ENCODE measurements at places on chromosomes 11 and 22.

- no peak for DNase-seq
Measured at GRCh38 chr22:44191036-44191454, 10.3 kb downstream of the PARVG start.

DNA sequence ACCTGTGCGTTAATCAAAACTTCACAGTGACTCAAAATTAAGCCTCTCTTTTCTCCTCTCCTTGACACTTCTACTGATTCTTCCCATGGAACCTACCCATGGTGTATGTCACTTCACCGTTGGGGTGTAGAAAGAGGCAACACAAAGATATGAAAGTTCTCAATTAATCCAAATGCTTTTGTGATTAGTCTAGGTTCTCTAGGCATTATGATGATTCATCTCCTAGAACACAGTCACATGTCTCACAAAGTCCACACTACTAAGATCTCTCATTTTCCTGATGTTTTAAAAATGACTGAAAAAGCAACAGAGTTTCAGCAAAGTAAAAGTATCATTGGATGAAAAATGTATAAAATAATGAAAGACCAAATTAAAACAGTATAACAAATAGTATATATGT, 13.7 kb upstream of the SCGB2A2 start:
- no peak for DNase-seq

DNA sequence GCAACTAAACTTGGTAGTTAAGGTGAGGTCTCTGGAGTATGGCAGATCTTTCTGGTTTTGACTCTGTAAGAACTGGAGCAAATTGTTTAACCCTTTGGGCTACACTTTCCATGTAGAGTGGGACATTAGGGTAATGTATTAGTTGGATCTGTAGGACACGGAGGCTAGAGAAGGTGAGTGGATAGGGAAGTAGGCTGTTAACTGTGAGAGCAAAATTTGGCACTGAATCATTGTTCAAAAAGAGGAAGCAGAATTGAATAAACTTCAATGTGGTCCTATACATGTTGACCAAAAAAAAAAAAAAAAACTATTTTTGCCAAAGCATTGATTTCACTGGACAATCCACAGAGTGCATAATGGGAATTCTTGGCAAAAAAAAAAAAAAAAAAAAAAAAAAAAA, 370.2 kb upstream of the CHORDC1 start:
- DNase-seq: no peak

DNA sequence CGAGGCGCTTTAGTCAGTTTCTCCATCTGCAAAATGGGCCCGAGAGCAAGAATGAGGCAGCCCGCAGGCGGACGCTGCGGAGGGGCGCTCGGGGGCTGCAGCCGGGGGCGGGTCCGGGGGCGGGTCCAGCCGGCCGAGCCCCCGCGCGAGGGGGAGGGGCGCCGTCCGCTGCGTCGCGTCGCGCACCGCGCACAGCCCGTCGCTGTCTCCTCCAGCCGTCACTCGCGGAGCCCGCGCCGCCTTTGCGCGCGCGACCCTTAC, 282 bp downstream of the PC start:
- no peak for DNase-seq

DNA sequence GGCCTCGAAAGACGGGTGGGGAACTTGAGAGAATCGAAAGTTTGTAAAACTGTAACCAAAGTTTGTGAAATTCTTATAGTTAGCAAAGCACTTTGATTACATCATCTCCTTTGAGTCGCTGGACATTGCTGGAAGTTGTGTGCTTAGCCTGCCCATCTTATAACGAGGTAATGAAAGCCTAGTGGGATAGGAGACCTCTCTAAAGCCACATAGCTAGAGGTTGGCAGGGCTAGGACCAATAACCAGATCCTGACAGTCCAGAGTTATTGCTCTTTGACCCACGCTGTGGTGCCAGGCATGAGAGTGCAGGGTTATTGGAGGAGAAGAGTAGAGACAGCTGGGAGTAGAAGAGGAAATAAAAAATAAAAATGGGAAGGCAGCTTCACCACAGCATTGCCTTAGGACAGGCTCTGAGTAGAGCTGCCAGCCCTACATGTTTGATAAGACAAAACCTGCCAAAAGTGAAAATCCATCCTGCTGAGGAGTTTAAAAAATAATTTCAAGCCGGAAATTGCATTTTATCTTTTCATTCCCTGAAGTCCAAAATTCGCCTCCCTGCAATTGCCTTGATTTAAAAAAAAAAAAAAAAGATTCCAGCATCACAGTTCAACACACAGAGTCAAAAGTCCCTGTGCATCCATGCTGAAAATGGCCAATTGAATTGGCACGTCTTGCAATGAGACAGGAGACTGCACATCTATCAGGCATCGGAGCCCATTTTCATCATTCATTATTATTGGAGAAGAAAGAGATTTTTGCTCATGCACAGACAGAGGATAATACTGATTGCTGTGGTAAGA, 225.5 kb upstream of the POU2AF2 start:
- DNase-seq: no peak

DNA sequence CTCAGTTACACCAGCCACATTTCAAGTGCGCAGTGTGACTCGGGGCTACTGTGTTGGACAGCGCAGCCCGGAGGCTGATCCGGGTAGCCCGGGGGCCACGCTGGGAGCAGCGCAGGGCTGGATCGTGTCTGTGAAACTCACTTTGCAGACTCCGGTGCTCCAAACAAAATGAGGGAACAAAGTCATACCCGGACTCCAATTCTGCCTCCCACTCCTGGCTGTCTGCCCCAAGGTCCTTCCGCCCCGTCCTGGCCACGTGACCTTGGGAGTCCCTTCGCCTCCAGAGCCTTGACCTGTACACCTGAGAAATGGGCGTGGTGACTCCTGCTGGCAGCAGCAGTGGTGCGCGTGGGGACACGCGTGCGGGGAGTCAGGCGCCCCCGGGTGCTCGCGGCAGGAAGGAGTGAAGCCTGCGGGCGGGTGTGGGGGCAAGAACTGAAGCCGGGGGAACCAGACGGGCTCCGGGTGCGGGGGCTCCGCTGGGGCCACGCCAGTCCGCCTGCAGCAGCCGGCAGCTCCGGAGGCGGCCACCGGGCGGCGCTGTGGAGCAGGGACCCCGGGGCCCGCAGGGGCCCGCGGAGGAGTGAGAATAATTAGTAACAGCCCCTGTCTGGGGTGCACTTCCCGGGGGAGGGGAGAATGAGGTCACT, 42.4 kb downstream of the KCNJ4 start:
- DNase-seq: no peak

DNA sequence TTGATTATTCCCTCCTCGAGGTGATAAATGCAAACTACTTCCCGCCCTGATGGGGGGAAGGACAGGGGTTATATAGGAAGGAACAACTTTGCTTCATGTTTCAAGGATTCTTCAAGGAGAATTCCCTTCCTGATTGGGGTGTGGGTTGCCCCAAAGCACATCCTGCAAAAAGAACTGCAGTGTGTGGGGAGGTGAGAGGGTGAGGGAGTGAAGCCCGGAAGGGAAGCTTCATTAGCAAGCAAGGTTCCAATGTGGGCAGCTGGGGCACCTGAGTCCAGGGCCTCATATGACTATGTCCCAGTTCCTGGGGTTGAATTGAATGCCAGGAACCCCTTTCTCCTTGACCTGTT, 326.0 kb downstream of the MN1 start:
- DNase-seq: no peak

DNA sequence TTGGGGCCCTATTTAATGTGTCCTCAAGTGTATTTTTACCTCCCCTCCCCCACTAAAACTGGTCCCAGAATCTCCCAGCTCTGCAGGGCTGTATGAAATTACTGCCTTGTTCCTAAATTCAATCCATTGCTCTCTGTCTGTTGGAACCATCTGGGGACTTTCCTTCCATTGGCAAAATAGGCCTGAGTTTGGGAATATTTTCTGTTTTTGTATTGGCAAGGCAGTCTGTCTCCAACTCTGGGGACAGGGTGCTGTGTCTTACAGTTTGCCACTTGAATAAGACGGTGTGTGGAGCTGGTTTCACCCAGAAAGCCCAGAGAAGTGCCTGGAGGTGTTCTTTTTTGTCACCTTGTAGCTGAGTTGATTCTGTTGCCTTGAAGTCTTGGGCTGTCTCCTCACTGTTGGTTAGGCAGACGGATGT, 1.3 kb downstream of the PACS1 start:
- DNase-seq: no peak

DNA sequence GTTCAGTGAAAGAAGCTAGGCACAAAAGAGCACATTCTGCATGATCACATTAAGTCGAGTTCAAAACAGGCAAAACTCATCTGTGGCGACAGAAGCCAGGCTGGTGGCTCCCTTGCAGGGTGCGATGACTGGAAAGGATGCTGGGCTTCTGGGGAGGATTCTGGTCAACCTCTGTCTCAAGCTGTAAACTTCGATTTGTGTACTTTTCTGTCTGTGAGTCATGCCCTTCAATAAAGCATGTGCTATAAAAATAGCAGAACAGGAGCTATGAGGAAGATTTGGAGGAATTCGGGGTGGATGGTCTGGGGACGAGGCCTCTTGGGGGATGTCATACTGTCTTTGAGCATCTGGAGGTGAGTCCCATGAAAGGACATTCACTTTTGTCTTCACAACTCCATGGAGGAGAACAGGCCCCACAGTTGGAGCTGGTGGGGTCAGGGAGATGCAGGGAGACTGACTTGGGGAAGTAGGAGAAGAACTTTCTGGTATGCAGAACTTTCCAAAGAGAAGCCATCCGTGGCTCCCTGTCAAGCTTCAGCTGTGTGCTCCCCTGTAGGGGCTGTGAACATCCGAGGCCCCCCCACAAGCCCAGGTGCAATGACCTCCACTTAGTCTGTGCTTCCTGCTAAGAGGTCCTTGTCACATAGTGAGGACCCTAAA, 77.8 kb upstream of the LINC01488 start:
- DNase-seq: no peak

GRCh38 chr11:130031945-130032344, 29.3 kb upstream of the PRDM10 start:
- no peak for DNase-seq

DNA sequence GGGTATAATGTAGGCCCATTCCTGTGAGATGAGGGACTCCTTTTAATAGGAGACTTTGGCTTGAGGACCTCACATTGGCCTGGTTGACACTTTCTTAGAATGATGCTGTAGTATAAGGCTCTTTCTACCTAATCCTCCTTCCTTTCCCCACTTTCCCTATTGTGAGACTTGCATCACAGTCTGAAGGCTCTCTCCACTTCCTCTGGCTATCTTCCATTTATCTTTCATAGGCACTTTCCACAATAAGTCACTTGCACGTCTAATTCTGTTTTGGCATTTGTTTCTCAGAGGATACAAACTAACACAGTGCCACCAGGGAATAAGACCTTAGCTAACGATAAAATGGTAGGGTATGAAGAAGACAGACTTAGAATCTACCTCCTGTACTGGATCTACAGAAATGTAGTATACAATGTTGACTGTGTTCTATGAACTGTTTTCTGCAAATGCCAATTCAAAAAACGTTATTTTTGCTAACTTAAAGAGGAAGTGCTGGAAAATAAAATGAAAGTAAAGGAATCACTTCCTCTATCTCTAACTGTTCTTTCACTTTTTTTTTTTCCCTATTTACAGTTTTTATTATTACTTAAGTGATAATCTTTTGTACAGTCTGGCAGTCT, 17.9 kb upstream of the PDE3B start:
- DNase-seq: no peak

DNA sequence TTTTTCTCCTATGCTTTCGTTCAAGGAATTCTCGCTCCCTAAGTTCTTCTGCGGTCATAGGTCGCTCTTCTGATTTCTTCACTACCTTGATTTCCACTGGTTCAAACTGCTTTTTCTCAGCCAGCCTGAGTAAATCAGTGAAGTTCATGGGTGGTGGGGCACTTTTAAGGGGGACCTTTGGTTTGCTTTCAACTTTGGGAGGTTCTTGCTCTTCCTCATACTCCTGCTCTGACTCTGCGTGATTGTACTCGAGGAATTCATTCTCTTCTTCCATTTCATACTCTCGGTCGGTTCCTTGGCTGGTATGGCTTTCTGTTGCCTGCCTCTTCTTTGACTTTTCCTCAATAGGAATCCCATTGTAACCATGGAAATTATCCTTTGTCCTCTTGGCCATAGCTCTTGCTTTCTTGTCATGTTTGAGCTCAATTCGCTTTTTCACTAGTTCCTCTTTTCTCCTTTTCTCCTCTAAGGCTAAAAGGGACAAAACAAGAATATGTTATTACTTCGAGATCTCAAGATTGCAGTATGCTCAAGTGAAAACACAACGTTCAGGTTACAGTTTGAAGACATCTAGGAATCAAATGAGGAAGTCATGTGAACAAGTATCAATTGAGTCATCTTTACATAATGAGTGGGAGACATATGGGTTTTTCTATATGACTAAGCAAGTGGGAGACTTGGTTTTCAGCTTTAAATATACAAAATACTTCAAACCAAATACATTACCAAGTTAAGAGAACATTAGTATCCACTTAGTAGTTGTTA, 16.2 kb downstream of the MISFA start:
- DNase-seq: no peak

- no peak for DNase-seq
Measured at GRCh38 chr11:10454878-10455631, at the start of gene AMPD3. TSS of gene AMPD3 (plus strand) at chr11:10455264. CDS start at chr11:10461520, 6,256 bp downstream.

DNA sequence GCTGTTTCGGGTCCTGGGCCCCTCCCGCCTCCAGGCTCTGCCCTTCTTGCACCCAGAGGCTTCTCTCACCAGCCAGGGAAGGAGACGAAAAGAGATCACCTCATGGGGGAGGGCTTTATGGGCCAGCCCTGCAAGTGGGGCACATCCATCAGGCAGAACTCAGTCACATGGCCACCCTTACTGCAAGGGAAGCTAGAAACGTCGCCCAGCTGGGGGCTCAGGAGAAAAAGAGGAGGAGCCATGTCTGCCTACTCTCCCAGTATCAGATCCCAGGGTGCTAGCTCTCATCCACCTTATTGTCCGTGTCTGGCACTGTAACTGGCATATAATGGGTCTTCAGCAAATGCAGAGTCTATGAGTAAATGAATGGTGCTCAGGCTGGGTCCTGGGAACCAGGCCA, 24.2 kb downstream of the MFNG start:
- DNase-seq: no peak

- DNase-seq: no peak
Measured at GRCh38 chr11:43574411-43574810, 106.1 kb upstream of the HSD17B12 start.

DNA sequence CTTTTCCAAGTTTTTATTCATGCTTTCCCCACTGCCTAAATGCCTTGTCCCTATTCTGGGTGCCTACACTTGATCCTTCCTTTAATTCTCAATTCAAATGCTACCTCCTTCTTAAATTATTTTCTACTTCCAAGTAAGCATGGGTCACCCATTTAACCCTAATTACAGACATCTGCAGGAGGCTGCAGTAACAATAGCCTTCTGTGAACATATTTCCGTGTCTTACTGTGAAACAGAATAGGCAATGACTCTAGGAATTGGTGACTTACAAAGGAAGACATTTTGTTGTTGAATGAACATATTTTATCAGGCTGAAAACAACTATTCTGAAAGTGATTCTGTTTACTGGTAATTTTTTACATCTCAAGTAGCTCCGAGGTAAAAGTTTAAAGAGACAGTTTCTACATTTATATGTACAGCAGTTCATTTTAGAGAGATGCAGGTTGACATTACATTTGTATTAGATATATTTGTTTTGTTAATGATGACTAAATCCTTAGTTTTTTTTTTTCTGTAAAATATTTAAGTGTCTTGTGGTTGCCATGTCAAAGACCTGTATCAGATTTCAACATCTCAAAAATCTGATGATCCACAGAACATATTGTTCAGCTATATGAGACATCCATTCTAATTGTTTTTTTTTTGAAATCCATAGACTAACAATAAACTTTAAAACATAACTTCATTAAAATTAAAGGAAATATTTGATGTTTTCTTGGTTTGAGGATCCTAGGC, 316.8 kb downstream of the CASP12 start:
- DNase-seq: peak; percentile 23

All from neuronal stem cell (in vitro differentiated cells).